ENCODE measurements at places on chromosomes 13 and 19.

DNA sequence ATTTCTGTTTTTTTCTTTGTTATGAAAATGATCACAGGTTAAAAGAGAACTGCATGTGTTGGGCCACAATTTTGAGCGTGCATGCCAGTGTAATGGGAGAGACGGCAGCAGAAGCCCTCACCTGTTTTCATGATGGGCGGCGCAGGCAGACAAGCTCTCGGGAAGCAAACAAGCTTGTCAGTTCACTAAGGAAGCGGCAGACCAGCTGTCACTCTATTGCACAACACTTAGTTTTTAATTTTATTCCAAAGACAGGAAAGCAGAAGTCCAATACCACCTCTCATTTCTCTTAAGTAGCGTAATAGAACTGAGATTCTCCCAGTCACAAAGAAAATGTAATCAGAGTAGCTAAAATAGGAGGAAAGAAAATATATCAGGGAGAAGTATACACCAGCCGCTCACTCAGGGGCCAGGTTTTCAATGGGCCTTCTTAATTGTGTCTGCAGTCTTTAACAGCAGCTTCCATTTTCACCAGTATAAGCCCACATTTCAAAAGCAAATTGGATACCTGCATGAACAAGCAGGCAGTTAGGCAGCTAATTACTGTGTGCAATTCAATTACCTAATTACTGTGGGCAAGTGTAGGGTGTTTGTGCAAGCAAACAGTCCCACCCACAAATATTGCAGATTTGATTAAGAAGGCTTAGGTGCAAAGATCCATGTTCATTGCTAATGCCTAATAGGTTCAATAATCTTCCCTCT, 711.4 kb downstream of the DIAPH3 start:
- no peak for DNase-seq

DNA sequence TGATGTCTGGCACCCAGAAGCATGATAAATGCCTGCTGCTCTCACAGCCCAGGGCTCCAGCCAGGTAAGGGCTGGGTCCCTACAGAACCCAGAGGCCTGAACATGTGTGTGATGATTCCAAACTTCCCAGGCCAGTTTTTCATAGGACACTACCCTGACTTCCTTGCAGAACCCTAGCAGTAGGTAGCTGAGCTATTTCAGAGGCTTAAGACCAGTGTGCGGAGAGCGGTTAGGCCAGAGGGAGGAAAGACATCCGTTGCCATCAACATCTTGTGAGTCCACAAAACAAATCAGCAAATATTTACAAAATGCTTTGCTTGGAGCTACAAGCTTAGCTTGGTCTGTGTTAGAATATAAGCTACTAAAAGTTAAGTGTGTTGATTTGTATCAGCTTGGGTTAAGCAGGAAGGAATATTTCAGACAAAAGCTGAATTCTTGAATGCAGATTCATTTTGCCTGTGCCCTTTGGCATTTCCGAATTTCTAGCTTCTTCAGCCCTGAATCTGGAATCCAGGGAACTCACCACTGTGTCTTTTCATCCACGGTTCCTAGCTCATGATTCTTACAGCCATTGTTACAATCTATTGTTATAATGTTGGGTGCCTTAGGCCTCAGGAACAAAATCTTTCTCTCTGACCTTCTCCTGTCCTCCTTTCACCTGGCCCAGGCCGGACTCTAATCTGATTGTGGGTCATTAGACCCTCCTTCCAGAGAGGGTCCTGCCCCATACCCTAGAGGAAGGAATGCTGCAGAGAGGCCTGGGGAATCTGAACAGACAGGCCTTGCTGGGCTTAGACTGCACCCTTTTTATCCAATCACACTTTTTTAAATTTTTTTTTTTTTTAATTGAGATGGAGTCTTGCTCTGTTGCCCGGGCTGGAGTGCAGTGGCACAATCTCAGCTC, 12.4 kb downstream of the RAB20 start:
- no peak for DNase-seq

DNA sequence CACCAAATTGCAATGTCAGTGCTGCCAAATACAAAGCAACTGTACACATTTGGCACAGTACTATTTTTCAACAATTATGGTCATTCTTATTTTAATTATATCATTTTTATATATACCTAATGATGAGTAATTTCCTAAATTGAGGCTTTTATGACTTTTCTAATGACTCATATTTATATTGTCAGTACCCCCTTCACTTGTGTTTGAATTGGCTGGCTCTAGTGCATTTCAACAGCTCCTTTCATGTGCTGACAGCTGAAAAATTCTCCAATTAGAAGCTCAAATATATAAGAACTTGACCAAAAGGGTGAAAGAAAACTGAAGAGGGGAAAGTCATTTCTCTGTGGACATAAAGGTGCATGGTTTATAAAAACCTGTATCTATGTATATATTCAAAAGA, 263.3 kb downstream of the SLITRK1 start:
- DNase-seq: no peak

DNA sequence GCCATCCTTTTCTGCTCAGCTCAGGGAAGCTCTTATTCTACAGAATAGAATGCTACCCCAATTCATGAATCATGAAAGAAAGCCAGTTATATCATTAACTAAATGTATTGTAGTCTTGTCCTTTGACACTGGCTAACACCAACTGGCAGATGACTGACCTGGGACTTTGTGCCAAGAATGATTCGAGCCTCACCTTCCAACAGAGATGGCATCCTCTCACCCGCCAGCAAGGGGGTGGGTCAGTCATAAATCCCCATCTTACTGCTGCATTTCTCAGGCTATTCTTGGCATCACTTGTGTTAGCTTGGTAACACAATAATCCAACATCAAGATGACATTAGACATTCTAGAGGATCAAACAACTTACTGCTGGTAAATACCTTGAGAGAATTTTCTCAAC, 1239.8 kb upstream of the MIR17HG start:
- DNase-seq: no peak

DNA sequence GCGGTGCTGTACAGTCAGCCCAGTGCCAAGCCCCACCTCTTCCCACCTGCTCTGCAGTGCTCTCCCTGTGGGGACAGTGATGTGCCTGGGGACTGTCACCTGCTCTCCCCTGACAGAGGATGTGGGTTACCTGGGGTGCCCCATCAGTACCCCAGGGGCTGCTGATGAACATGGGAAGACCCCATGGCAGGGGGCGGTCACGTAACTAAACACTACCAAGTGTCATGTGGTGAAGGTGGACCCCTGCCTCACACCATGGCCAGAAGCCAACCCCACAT, 12.7 kb downstream of the KDM4B start:
- DNase-seq: no peak

DNA sequence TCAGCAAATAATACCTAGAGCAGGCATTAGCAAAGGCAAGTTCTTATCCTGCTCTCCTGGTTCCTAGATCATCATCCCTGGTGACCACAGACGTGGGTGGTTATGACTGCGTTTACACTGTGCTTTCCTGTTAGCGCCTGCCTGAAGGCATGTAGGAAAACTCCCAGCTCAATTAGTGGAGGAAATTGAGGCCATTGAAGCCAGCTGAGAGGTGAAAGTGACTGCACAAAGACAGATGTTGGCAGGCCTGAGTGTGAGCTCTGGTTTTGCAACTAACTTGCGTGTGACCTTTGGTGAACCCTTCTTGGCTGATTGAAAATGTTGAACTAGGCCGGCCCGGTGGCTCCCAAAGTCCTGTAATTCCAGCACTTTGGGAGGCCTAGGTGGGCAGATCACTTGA, 17.5 kb upstream of the NWD1 start:
- DNase-seq: peak; percentile 43

GRCh38 chr13:25796474-25796873, 255.3 kb downstream of the SHISA2 start:
- DNase-seq: no peak

GRCh38 chr19:43425567-43426392, 11.1 kb downstream of the TEX101 start:
- DNase-seq: no peak
